HCT116 (cell line): ENCODE measurements at places on chromosomes 2 and 18. TPM values are rescaled to one million over a fixed set of nuclear protein-coding genes. Genes with fewer than 3 reads are reported as not detected.

EPB41L3 gene
- total RNA-seq, result 0.34 TPM

NLRC4 gene
- not detected for total RNA-seq

ABCB11 gene
- 0.12 TPM for total RNA-seq

SLC9A2 gene
- total RNA-seq, result 1.4 TPM

AFF3 gene
- total RNA-seq, result 0.61 TPM

ERBB4 gene
- total RNA-seq, result 0.10 TPM

TMEM127 gene
- total RNA-seq, result 25.3 TPM

- no peak overlapping the region for H3K4me3 ChIP-seq
- DNase-seq, result no peak
- H3K4me1 ChIP-seq, result no peaks in the 10 kb centered on the region
- no peaks in the 10 kb centered on the region for H3K27me3 ChIP-seq
- no peak overlapping the region for H3K27ac ChIP-seq
Observed at GRCh38 chr18:58402247-58402646, 226.6 kb downstream of the ALPK2 start.

DNA sequence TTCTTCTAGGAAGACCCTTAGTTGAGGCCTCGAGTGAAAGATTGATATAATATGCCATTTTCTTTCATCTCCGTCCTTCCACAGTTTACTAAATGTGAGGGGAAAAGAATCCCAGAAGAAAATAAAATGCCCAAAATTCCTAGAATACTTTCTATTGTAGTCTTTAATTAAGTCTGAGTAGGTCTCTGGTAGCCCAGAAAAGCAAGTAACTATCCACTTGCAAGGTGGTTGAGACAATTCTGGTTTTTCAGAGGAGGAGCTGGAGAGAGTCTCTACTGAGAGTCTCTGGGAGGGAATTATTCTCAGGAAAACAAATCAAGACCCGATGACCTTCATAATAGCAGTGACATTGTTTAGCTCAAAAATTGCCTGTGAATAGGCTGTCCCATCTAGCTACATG is 63.9 kb upstream of the TTC39C start:
- H3K27me3 ChIP-seq, result no peaks in the 10 kb centered on the region
- no peaks in the 10 kb centered on the region for H3K4me1 ChIP-seq
- DNase-seq, result no peak

DNA sequence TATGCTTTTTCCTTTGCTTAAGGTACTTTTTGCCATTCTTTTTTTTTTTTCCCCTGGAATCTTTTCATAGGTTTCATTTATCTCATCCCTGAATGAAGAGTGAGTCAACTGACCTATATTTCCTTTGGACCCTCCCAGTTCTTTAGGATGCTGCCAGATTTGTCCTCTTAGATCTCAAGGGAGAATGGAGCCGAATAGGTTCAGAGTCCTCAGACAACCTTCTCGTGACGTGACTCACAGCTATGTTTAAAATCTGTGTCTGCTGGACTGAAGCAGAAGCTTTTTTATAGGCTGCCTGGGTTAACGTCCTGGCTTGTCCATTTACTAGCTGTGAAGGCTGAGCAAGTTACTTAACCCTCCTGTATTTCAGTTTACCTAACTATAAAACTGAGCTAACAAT is 358.6 kb downstream of the DLGAP1 start:
- H3K27ac ChIP-seq, result no peak overlapping the region
- no peak for DNase-seq
- no peak overlapping the region for H3K4me3 ChIP-seq
- no peaks in the 10 kb centered on the region for H3K36me3 ChIP-seq

DNA sequence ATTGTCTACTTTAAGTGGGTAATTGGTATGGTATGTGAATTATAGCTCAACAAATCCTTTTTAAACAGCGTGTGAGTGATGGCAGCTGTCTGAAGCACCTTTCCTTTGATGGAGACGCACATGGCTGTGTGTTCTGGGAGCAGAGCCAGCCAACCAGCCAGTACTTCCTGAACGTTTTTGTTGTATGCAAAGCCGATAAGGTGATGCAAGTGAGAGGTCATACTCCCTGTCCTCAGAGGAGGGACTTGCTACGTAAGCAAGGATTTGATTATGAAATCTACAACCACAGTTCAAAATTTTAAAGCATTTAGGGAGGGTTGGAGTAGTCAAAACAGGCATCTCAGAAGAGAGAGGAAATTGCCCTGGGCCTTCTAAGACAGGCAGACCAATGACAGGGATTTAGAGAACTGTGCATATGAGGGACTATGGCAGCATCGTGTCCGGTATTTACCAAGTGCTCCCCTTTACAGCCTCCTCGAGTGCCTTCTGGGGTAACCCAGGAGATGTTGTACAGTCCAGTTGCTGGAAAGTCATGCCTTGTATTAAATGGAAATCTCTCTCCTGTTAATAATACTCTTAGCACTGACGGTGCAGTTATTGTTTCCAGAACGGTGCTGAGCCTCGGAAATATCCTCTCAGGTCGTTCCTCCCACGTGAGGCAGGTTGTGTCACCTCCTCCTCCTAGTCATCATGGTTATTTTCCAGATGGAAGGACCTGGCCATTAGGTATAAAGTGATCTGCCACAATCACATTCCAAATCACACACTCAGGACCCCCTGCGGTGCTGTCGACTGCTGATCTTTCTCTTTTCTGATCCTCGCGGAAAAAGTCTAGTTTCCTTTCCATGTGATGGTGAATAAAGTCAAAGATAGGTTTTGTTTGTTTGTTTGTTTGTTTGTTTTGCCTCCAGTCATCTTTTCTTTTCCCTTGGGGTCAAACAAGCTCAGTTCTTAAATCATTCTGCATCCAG is 28.4 kb downstream of the ARHGEF4 start:
- no peak overlapping the region for H3K27ac ChIP-seq
- peaks cover 9% of the 10 kb centered on the region for H3K4me1 ChIP-seq
- H3K4me3 ChIP-seq, result no peak overlapping the region
- no peaks in the 10 kb centered on the region for H3K27me3 ChIP-seq
- peak; percentile 50 for DNase-seq
- H3K36me3 ChIP-seq, result no peaks in the 10 kb centered on the region

- no peaks in the 10 kb centered on the region for H3K27me3 ChIP-seq
- H3K4me1 ChIP-seq, result no peaks in the 10 kb centered on the region
- no peak overlapping the region for H3K4me3 ChIP-seq
- peaks cover 55% of the 10 kb centered on the region for H3K36me3 ChIP-seq
Observed at GRCh38 chr2:15627817-15628684, 36.4 kb downstream of the DDX1 start.

DNA sequence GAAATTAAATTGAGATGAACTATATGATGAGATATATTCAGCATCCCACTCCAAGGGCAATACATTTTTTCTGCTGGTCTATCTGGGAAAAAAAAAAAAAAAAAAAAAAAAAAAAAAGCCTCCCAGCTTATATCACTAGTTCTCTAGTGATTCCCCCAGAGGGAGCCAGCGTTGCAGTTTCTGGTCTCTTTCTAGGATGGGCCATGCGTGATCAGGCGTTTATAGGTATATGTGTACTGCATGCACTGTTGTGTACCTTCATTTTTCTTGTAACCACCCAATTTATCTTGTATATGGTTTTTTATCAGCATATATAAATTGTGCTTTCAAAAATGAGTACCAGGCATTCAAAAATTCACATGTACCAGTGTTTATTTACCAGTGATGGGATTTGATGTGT is 35.1 kb downstream of the DCDC2C start:
- H3K36me3 ChIP-seq, result no peaks in the 10 kb centered on the region
- peak; percentile 34 for DNase-seq
- peaks cover 38% of the 10 kb centered on the region for H3K27me3 ChIP-seq

- no peak overlapping the region for H3K4me3 ChIP-seq
- no peaks in the 10 kb centered on the region for H3K27me3 ChIP-seq
- no peak for DNase-seq
- no peak overlapping the region for H3K27ac ChIP-seq
- no peaks in the 10 kb centered on the region for H3K4me1 ChIP-seq
Observed at GRCh38 chr2:203565076-203565475, 30.0 kb upstream of the RAPH1 start.

- H3K27ac ChIP-seq, result no peak overlapping the region
- H3K4me1 ChIP-seq, result no peaks in the 10 kb centered on the region
- no peaks in the 10 kb centered on the region for H3K27me3 ChIP-seq
- H3K4me3 ChIP-seq, result no peak overlapping the region
- no peaks in the 10 kb centered on the region for H3K36me3 ChIP-seq
- DNase-seq, result no peak
Observed at GRCh38 chr2:73588177-73588576, 54.0 kb downstream of the NAT8 start.

DNA sequence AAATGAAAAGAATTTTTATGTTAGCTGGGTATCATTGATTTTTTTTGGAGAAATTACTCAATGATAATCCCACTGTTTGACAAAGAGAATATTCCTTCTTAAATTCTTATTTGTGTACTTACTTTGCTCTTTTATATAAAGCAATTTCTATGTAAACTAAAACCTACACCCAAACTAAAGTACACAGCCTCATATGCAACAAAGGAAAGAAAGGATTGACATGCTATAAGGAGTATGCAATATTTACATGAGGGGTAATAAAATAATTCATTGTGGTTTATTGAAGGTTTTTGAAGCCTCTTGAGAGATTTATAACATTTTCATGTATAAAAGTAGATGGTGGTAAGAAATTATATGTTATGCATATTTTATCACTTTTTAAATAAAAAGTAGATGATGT is 368.5 kb downstream of the CDH7 start:
- no peak for DNase-seq
- no peaks in the 10 kb centered on the region for H3K4me1 ChIP-seq
- no peak overlapping the region for H3K27ac ChIP-seq
- no peaks in the 10 kb centered on the region for H3K27me3 ChIP-seq
- no peaks in the 10 kb centered on the region for H3K36me3 ChIP-seq

- no peaks in the 10 kb centered on the region for H3K27me3 ChIP-seq
- no peak overlapping the region for H3K27ac ChIP-seq
- no peak overlapping the region for H3K4me3 ChIP-seq
- no peaks in the 10 kb centered on the region for H3K4me1 ChIP-seq
Observed at GRCh38 chr2:154452471-154452870, 246.0 kb upstream of the KCNJ3 start.

GRCh38 chr2:144475044-144475443 is 44.9 kb downstream of the ZEB2 start:
- no peak overlapping the region for H3K4me3 ChIP-seq
- DNase-seq, result no peak
- H3K27me3 ChIP-seq, result no peaks in the 10 kb centered on the region
- H3K27ac ChIP-seq, result no peak overlapping the region

GRCh38 chr2:98455494-98455976 is 10.9 kb downstream of the INPP4A start:
- H3K4me1 ChIP-seq, result peaks cover 41% of the 10 kb centered on the region
- H3K27me3 ChIP-seq, result no peaks in the 10 kb centered on the region
- H3K36me3 ChIP-seq, result no peaks in the 10 kb centered on the region
- no peak overlapping the region for H3K27ac ChIP-seq
- DNase-seq, result no peak
- H3K4me3 ChIP-seq, result no peak overlapping the region

GRCh38 chr18:37429791-37430190 is 135.8 kb downstream of the CELF4 start:
- H3K27ac ChIP-seq, result no peak overlapping the region
- H3K4me3 ChIP-seq, result no peak overlapping the region
- peaks cover 3% of the 10 kb centered on the region; the same call in 1 of the 2 replicates for H3K27me3 ChIP-seq
- peak; percentile 27 for DNase-seq
- H3K36me3 ChIP-seq, result no peaks in the 10 kb centered on the region
- peaks cover 15% of the 10 kb centered on the region for H3K4me1 ChIP-seq

DNA sequence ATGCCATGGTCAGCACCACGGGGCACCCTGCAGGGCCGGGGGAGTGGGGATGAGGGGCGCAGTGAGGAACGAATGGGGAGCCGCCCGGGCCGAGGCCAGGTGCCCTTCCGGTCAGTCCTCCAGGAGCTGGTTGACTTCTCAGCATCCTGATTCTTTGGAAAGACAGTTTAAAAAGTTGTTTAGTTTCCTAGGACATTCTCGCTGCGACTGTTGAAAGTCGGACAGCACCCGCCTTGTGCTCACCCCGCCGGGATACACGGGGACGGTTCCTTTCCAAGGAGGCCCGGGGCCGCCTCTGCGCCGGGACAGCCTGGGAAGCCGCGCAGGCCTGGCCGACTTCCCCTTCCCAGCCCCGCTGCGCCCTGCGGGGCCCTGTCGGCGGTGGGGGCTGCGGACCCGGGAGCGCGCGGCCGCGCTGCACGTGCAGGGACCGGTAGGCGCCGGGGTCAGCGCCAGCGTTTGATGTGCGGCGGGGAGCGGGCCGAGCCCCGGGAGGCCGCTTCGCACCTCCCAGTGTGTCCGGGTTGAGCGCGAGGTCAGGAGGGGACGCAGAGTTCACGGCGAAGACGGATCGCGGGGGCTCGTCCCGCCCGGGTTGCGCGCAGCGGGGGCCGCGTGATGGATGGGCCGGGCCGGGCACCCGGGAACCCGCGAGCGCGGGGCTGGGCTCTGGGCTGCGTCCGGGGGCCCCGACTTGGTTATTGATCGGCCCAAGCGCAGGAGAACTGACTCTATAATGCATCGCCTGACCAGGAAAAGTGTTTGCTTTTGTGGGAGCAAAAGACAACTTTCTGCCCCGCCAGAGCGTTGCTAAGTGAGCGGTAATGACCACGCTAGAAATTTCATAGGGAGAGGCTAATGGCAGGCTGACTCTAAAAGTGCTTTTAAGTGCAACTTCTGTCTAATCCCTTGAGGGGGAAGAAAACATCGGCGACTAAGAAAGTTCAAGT is 28.0 kb upstream of the SMIM21 start:
- H3K36me3 ChIP-seq, result no peaks in the 10 kb centered on the region
- H3K4me3 ChIP-seq, result no peak overlapping the region
- no peak overlapping the region for H3K27ac ChIP-seq
- no peaks in the 10 kb centered on the region for H3K27me3 ChIP-seq
- H3K4me1 ChIP-seq, result no peaks in the 10 kb centered on the region

- no peak overlapping the region for H3K4me3 ChIP-seq
- no peak overlapping the region for H3K27ac ChIP-seq
- no peaks in the 10 kb centered on the region for H3K4me1 ChIP-seq
- no peak for DNase-seq
- no peaks in the 10 kb centered on the region for H3K36me3 ChIP-seq
Observed at GRCh38 chr2:126817172-126817571, 81.5 kb upstream of the TEX51 start.

GRCh38 chr2:206219957-206220356 is 54.5 kb upstream of the ZDBF2 start:
- DNase-seq, result no peak
- H3K36me3 ChIP-seq, result no peaks in the 10 kb centered on the region
- H3K4me3 ChIP-seq, result no peak overlapping the region
- H3K27ac ChIP-seq, result no peak overlapping the region
- 0 out of 2 replicates have a peak, but pooled peaks cover 4% of the 10 kb centered on the region for H3K27me3 ChIP-seq

GRCh38 chr2:48709096-48710034 is 46.2 kb downstream of the LHCGR start:
- H3K4me3 ChIP-seq, result no peak overlapping the region
- no peaks in the 10 kb centered on the region for H3K4me1 ChIP-seq
- H3K27ac ChIP-seq, result no peak overlapping the region
- H3K27me3 ChIP-seq, result peaks cover 27% of the 10 kb centered on the region

GRCh38 chr2:189834059-189834458 is 49.8 kb downstream of the PMS1 start:
- H3K27me3 ChIP-seq, result no peaks in the 10 kb centered on the region
- no peak for DNase-seq
- H3K36me3 ChIP-seq, result no peaks in the 10 kb centered on the region
- H3K4me1 ChIP-seq, result peaks cover 7% of the 10 kb centered on the region; the same call in 1 of the 2 replicates

GRCh38 chr2:10424051-10424450 is 24.1 kb downstream of the ODC1 start:
- DNase-seq, result no peak
- peaks cover 17% of the 10 kb centered on the region; the same call in 1 of the 2 replicates for H3K36me3 ChIP-seq
- no peaks in the 10 kb centered on the region for H3K27me3 ChIP-seq

GRCh38 chr18:9562584-9562983 is 51.8 kb downstream of the PPP4R1 start:
- H3K36me3 ChIP-seq, result peaks cover 13% of the 10 kb centered on the region
- H3K27me3 ChIP-seq, result no peaks in the 10 kb centered on the region
- DNase-seq, result no peak
- no peak overlapping the region for H3K4me3 ChIP-seq

GRCh38 chr2:120352696-120353590 is 7.0 kb downstream of the INHBB start:
- H3K27ac ChIP-seq, result no peak overlapping the region
- no peak for DNase-seq
- no peaks in the 10 kb centered on the region for H3K36me3 ChIP-seq
- no peaks in the 10 kb centered on the region for H3K27me3 ChIP-seq
- no peaks in the 10 kb centered on the region; the same call in 1 of the 2 replicates for H3K4me1 ChIP-seq
- H3K4me3 ChIP-seq, result no peak overlapping the region
